ENCODE measurements at places on chromosomes 3 and 15.

GRCh38 chr15:63252292-63252691 is 25.1 kb upstream of the APH1B start:
- no peak for DNase-seq
- peaks cover 3% of the 10 kb centered on the region for H3K36me3 ChIP-seq
- H3K4me1 ChIP-seq, result peaks cover 41% of the 10 kb centered on the region
- H3K4me3 ChIP-seq, result no peak overlapping the region
- H3K27me3 ChIP-seq, result no peaks in the 10 kb centered on the region

DNA sequence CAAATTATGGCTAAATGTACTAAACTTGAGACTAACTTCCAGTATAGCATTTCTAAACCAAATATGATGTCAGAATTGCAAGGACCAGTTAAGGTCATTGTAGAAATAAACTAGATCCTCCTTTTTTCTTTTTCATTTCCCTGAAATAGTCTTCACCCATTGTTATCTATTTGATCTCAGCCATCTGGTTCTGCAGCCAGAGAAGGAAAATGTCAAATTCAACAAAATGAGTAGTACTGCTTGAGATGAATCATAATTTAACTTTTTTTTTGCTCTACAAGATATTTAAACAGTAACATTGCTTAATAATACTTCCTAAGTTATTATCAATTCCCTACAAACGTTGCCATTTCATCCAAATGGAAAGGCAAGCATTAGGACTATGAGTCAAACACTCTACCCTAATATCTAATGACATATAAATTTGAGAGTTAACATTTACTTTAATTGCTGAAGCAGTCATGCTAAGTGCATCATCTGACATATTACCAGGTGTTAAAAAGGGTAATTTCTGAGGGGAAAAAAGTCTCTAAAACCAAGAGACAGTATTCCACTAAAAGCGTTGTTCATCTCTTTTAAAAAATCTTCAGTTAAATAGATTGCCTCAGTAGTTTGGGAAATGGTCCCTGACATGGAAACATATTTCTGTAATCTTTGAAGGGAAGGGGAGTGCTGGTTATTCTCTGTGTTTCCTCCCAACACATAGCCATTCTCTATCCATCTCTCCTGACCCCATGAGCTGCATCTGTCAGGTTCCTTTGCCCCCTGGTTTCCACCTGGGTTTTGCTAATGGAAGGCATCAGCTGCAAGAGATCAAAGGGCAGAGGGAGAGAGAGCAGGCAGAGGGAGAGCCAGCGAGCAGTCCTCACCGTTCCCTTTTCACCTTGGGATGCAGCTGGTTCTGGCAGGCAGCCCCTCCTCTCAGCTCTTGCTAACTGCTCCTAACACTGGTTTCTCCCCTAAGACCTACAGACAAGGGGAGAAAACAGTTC is 138.5 kb downstream of the ARPP21 start:
- no peaks in the 10 kb centered on the region for H3K27me3 ChIP-seq
- no peaks in the 10 kb centered on the region for H3K4me1 ChIP-seq
- H3K4me3 ChIP-seq, result no peak overlapping the region
- no peaks in the 10 kb centered on the region for H3K36me3 ChIP-seq

DNA sequence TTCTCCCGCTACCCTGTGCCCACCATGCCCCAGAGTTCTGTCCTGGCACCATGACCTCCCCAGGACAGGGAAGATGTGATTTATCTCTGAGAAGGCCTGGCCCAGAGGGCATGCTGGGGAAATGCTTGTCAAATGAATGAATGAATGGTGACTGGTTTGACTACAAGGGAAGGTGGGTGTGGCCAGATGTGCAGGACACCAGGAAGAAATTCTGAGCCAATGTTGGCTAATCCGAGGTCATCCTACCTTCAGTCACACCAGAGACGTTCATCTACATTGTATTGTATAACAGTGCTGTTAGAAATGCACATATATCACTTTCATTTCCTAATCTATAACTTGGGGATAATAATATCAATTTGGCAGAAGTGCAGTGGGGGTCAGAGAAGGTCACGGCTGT is 138.4 kb downstream of the FAM43A start:
- H3K27me3 ChIP-seq, result peaks cover 18% of the 10 kb centered on the region
- no peak overlapping the region for H3K4me3 ChIP-seq
- DNase-seq, result no peak
- H3K27ac ChIP-seq, result no peak overlapping the region
- peaks cover 11% of the 10 kb centered on the region for H3K4me1 ChIP-seq
- H3K36me3 ChIP-seq, result no peaks in the 10 kb centered on the region

- H3K36me3 ChIP-seq, result no peaks in the 10 kb centered on the region
- no peak overlapping the region for H3K4me3 ChIP-seq
- DNase-seq, result peak; percentile 12
- peaks cover 32% of the 10 kb centered on the region for H3K4me1 ChIP-seq
- no peaks in the 10 kb centered on the region for H3K27me3 ChIP-seq
These were observed 81.9 kb downstream of the CCK start for GRCh38 chr3:42183991-42184632.

DNA sequence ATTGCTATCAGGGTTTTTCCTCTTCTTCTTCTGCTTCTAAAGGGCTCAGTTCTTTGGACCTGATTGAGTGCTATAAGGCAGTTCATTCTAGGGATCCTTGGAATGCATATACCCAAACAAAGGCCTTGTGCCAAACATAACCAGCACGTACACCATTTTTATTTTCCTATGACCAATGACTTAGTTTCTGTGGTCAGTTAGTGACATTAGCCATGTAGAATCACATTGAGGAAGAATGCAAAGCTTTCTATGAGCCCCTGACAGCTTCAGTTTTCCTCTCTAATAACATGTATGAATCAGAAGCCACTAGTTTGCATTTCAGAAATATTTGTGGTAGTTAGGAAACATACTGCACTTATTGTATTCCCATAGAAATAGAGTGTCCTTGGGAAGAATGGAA is 240.0 kb downstream of the THRB start:
- peaks cover 65% of the 10 kb centered on the region for H3K27me3 ChIP-seq
- no peak overlapping the region for H3K4me3 ChIP-seq
- H3K4me1 ChIP-seq, result peaks cover 10% of the 10 kb centered on the region
- no peaks in the 10 kb centered on the region for H3K36me3 ChIP-seq
- peak; percentile 94 for DNase-seq

DNA sequence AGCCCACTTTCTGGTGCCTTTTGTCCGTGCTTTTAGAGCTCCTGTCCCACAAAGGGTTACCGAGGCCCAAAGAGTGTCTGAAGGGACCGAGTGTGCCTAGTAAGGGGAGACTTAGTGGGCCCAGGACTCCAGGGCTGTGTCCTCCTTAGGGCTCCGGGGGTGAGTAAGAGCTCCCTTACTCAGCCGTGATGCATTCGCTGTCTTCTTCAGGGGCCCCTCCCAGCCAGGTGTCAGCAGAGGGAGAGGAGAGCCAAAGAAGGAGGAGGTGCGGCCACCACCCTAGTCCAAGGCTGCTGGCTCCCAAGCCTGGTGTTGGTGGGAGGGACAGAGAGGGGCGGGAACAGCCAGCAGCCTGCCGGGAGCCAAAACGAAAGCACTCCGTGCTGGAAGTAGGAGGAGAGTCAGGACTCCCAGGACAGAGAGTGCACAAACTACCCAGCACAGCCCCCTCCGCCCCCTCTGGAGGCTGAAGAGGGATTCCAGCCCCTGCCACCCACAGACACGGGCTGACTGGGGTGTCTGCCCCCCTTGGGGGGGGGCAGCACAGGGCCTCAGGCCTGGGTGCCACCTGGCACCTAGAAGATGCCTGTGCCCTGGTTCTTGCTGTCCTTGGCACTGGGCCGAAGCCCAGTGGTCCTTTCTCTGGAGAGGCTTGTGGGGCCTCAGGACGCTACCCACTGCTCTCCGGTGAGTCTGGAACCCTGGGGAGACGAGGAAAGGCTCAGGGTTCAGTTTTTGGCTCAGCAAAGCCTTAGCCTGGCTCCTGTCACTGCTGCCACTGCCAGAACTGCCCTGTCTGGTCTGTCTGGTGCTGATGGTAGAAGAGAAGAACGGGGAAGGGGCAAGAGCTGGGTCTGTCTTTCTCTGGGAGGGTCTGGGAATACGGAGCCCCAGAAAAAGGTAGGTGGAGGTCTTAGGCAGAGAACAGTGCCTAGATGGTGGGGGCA is at the start of gene IL17RC:
TSS of gene IL17RC (plus strand) at position 365 of the 947 bp plus-strand sequence. CDS start at position 583, 218 bp downstream.
- H3K27me3 ChIP-seq, result no peaks in the 10 kb centered on the region
- H3K36me3 ChIP-seq, result no peaks in the 10 kb centered on the region
- H3K4me1 ChIP-seq, result peaks cover 29% of the 10 kb centered on the region

DNA sequence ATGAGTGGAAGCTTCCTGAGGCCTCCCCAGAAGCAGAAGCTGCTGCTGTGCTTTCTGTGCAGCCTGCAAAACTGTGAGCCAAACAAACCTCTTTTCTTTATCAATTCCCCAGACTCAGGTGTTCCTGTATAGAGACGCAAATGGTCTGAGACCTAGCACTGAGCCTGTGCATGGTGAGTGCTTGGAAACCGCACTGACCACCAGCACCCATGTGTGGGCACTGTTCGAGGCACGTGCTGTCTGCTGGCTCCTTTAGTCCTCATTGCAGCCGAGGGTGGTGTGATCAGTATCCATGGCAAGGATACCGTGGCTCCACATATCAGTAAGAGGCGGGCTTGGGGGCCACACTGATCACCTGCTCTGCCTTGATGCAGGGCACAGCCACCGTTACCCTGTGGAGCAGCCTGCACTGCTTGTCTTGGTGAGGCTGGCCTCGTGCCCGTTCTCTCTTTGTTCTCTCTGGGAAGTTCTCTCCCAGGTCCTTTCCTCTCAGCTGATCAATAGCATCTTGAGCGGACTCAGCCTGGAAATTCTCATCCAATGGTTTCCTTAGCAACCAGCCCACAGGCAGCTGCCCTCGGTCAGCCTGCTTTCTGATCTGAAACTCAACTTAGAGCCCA is 101.0 kb downstream of the PLXNA1 start:
- H3K27ac ChIP-seq, result no peak overlapping the region

- no peaks in the 10 kb centered on the region for H3K36me3 ChIP-seq
- H3K27ac ChIP-seq, result no peak overlapping the region
- DNase-seq, result peak; percentile 27
- H3K4me3 ChIP-seq, result no peak overlapping the region
These were observed 21.7 kb upstream of the GMNC start for GRCh38 chr3:190883973-190884832.

- DNase-seq, result peak; percentile 31
- H3K36me3 ChIP-seq, result no peaks in the 10 kb centered on the region
- no peak overlapping the region for H3K4me3 ChIP-seq
- H3K27me3 ChIP-seq, result no peaks in the 10 kb centered on the region
- no peak overlapping the region for H3K27ac ChIP-seq
- H3K4me1 ChIP-seq, result no peaks in the 10 kb centered on the region
These were observed 5.1 kb downstream of the FSIP1 start for GRCh38 chr15:39777496-39777895.

GRCh38 chr15:58545307-58546065 is 113.7 kb downstream of the LIPC start:
- no peaks in the 10 kb centered on the region for H3K36me3 ChIP-seq
- no peak overlapping the region for H3K4me3 ChIP-seq
- H3K27ac ChIP-seq, result peak overlapping the region; percentile 87
- peaks cover 2% of the 10 kb centered on the region for H3K27me3 ChIP-seq
- peaks cover 32% of the 10 kb centered on the region for H3K4me1 ChIP-seq
- peak; percentile 79 for DNase-seq

All from astrocyte (in vitro differentiated cells and primary cell).